ENCODE measurements at places on chromosomes 6 and 20. TPM values are rescaled to one million over a fixed set of nuclear protein-coding genes. Genes with fewer than 3 reads are reported as not detected.

The CAGE1 gene
- total RNA-seq: 0.28 TPM

GRCh38 chr6:52595796-52596130 is 18.9 kb upstream of the TRAM2 start:
- DNase-seq: no peak

- no peak for DNase-seq
Measured at GRCh38 chr6:92364948-92365541, 1054.3 kb downstream of the EPHA7 start.

GRCh38 chr6:18527836-18528743 is 140.9 kb downstream of the RNF144B start:
- DNase-seq: no peak

DNA sequence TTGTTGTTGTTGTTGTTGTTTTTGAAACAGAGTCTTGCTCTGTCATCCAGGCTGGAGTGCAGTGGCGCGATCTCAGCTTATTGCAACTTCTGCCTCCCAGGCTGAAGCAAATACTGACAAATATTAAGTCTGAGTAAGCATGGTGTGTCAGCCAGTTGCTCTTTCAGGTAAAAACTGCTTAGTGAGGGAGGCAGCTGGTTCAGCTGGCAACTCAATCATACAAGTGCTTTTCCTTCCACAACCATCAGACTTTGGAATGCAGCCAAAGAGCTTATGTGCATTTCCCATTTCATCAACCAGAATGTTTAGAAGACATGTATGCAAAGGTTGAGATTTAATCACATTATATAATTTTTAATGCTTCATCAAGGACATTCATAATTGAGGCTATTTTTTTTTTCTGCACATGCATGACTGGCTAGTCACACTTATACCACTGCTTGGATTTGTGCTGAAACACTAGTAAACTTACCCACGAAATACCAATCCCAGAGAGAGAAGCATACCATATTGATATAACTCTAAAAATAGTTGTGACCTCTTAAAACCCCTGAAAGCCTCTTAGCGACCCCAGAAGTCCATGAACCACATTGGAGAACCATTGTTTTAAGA is 56.0 kb downstream of the CLIC5 start:
- no peak for DNase-seq

The PLEKHG1 gene
- total RNA-seq: 50.3 TPM

- DNase-seq: no peak
Measured at GRCh38 chr6:4942673-4943009, 61.2 kb downstream of the RPP40 start.

DNA sequence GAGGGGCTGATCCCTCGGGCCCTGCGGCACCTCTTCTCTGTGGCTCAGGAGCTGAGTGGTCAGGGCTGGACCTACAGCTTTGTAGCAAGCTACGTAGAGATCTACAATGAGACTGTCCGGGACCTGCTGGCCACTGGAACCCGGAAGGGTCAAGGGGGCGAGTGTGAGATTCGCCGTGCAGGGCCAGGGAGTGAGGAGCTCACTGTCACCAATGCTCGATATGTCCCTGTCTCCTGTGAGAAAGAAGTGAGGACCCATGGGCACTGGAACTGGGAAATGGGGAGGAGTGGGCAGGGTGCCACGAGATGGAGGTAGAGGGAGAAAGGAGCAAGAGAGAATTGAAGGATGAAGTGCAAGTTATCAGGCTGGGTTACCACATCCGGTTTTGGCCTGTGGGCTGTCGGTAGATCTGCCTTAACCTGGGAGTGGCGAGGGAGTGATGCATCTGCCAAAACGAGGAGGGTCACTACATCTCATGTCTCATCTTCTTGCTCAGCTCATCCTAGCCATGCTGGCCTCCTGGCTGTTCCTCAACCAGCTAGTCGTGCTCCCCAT is 5.4 kb upstream of the PHF1 start:
- no peak for DNase-seq

DNA sequence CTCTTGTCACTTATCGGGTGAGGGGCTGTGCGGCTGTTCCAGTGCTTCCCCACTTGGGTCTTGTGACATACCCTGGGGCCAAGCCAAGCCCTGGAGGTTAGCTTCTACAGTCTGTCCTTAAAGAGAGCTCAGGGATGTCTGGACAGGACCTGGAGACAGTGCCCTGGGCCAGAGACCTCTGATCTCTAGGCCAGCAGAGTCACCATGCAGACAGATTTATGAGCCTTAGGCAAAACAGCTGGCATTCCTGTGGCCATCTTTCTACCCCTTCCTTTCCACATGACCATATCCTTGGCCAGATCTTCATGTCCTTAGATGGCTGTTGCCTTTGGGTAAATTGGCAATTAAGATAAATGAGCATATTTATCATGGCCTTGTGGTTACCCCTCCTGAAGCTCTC is 678.6 kb downstream of the MAFB start:
- DNase-seq: no peak

The RUNX2 gene
- 1.8 TPM for total RNA-seq

DNA sequence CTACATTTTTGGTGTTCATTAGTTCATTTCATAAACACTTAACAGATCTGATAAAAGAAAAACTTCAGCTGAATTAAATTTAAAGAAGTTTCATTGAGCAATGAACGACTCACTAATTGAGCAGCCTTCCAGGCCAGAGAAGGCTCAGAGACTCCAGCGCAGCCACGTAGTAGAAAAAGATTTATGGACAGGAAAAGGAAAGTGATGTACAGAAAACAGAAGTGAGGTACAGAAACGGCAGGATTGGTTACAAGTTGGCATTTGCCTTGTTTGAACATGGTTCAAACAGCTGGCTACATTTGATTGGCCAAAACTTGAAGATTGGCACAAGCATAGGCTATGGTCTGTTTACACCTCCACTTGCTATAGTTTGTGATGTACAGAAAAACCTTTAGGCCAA is 166.3 kb upstream of the DTNBP1 start:
- DNase-seq: no peak

The LCA5 gene
- total RNA-seq: 10.2 TPM

GRCh38 chr20:61127311-61128039 is 124.6 kb upstream of the CDH4 start:
- no peak for DNase-seq

The PPP1R14C gene
- not detected for total RNA-seq

- DNase-seq: no peak
Measured at GRCh38 chr6:139556532-139556931, 182.1 kb upstream of the CITED2 start.

The TULP1 gene
- total RNA-seq: 3.2 TPM

DNA sequence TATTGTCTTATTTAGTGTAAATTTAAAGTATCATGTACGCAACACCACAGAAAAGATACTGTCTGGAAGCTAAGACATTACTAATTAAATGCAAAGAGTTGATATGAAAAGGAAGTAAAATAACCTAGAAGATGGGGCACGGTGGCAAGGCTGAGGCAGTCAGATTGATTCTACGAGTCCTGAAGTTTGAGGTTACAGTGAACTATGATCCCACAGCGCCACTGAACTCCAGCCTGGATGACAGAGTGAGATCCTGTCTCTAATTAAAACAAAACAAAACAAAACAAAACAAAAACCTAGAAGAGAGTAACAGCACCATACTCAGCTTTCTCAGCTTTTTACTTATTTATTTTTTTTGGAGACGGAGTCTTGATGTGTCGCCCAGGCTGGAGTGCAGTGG is 199.0 kb downstream of the PRKN start:
- no peak for DNase-seq

The E2F3 gene
- 2.3 TPM for total RNA-seq

DNA sequence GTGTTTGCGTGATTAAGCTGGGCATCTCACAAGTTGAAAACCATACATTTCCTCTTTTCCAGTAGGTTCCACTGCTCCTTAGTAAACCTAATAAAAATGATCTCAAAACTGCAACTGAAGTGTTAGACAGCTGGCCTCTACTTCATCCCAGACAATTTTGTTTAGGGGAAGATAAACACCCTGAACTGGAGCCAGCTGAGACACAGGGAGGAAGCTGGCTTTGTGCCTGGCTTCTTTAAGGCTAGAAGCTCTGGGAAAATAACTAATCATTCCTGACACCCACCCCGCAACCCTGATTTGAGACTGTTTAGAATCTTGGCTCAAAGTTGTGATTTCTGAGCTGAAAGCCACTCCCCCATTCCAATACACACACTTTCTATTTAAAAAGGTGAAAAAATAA is 11.6 kb downstream of the PTPRT start:
- DNase-seq: no peak

DNA sequence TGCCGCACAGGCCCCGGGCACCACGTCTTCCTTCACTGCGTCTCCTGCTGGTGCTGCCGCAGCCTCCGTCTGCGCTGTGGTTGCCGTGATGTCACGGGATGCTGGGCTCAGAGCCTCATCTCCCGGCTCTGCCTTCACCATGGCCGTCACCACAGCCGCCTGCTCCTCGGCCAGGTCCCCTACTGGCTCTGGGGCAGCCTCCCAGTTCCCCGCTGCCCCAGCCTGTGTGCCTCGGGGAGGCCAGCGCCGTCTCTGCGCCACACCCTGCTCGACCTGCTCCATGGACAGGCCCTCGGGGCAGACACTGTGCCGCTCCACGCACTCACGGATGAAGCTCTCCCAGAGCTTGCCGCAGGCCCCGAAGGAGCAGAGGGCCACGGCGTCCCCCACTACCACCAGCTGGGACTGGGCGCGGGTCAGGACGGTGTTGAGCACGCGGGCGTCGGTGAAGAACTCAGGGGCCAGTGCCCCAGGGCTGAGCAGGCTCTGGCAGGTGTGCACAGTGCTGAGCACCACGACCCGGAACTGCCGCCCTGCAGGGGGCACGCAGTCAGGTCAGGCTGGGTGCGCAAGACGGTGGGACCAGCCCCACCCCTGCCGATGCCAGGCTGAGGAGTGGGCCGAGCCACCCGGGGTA is 8.2 kb downstream of the HELZ2 start:
- DNase-seq: no peak

GRCh38 chr6:123869334-123869733 is 65.7 kb downstream of the NKAIN2 start:
- DNase-seq: no peak

GRCh38 chr6:79173378-79173777 is 61.1 kb downstream of the HMGN3 start:
- no peak for DNase-seq

DNA sequence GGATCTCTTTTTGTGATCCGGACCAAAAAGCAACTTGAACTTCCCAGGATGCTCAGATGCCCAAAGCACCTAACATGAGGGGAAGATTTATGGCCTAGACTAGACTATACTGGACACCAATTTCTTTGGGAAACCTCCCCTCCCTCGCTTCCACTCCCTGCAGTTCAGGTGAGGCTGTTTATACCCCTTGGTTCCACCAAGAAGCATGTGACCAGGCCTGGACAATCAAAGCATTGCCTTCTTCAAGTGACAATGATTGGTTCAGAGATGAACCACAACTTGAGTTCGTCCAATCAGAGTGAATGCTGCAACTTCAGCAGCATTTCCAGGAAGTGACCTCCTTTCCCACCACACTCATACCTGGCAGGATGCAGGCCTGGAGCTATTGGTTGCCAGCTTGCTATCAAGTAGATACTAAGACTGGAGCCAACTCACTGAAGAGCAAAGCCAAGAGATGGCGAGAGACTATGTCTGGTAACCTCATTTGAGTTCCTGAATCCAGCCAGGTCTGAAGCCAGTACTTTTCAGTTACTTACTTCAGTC is 45.6 kb upstream of the SLC9A8 start:
- DNase-seq: no peak

DNA sequence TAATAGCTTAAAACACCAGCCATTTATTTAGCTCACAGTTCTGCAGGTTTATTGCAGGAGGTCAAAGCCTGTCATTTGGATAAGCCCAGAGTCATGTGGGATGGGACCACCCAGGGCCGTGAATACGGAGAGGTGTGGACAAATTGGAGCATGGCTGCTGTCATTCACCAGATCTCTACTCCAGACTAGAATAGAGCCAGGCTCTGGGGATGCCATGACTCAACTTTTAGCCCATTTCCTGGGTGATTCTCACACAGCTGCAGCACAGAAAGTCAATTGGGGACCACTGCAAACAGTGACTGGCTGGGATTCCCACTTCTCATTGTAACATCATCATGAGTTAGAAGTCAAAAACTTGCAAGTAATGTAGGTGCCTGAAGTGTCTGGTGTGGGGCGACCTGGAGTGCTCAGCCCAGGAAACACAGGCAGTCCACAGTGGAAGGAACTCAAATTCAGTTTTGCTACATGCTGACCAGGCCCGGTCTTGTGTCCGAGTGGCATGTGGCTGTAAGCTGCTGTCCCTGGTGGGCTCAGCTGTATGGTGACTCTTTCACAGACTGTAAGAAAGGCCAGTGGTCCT is 174.3 kb downstream of the SCP2D1 start:
- no peak for DNase-seq

DNA sequence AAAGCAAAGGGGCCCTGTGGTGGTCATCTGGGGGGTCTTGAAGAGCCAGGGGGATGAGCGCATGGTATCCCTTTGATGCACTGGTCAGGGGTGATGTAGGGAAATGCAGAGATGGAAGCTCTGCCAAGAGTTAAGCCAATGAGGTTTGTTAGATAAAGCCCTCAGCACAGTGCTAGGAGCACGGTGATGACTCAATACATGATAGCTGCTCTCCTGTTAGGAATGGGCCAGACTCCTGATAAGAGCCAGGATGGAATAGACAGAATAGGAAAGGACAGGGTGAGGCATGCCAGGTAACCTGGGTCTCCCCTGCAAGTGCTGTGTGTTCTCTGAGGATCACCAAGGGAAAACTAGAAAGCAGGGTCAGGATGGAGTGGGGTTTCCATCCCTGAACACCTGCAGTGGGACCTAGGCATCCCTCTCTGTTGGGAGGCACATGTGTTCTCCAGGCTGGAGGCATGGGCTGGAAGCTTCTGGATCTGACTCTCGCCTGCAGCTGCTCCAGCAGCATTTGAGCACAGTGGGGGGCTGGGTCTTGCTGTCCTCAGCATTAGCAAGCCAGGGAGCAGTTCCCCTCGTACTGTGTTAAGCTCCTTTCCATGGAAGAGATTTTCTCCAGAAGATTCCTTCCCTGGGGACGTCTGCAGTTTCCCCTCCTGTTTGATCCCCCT is 71.8 kb upstream of the TIAM2 start:
- DNase-seq: no peak

GRCh38 chr6:160398674-160399271 is 50.6 kb downstream of the SLC22A3 start:
- no peak for DNase-seq

DNA sequence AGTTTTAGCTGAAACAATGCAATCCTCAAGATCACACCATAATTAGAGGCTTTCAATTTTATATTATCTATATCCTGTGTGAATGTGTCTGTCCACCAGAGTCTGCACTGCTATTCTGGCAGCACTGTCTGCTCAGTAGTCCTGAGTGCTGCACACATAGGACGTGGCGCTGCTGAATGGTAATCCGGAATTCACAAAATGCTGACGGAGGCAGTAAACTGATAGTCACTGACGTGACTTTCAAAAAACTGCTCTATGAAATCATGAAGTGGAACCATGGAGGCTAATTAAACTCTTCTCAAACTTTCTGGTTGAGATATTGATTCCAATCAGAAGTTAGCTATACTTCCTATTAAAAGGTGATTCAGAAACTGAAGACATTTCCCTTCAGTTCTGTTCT is 190.8 kb upstream of the NOX3 start:
- no peak for DNase-seq

DNA sequence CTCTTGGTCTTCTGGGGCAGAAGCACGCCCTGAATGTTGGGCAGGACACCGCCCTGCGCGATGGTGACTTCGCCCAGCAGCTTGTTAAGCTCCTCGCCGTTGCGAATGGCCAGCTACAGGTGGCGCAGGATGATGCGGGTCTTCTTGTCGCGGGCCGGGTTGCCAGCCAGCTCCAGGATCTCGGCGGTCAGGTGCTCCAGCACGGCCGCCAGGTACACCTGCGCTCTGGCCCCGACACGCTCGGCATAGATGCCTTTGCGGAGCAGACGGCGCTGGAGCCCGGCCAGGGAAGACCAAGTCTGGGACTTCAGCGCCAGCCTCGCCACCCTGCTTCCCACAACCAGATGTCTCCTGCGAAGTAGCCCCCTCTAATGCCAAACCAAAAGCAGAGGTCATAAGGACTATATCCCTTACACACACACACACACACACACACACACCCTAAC is 8.0 kb upstream of the SLC17A3 start:
- DNase-seq: no peak

The BPIFB1 gene
- total RNA-seq: 0.21 TPM
